ENCODE measurements at places on chromosomes 2 and 18.

DNA sequence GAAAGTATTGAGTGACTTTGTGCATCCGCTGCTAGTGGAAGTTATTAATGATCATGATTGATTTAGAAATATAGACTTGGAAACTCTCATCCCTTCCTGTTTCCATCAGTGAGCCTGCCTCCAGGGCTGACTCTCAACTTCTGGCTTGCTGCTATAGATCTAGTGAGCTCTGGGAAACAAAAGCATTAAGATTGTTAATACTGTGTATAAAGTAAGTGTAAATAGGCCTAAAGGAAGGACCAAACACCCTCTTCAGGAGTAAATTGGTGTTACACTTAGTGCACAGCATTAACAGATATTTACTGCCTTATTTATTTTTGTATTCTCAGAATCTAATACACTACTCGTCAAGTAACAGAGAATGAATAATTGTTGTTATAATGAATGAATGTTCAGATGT lies 285.6 kb downstream of the THSD7B start:
- no peak for DNase-seq

- no peak for DNase-seq
Measured at GRCh38 chr18:2392446-2392845, 178.9 kb downstream of the METTL4 start.

DNA sequence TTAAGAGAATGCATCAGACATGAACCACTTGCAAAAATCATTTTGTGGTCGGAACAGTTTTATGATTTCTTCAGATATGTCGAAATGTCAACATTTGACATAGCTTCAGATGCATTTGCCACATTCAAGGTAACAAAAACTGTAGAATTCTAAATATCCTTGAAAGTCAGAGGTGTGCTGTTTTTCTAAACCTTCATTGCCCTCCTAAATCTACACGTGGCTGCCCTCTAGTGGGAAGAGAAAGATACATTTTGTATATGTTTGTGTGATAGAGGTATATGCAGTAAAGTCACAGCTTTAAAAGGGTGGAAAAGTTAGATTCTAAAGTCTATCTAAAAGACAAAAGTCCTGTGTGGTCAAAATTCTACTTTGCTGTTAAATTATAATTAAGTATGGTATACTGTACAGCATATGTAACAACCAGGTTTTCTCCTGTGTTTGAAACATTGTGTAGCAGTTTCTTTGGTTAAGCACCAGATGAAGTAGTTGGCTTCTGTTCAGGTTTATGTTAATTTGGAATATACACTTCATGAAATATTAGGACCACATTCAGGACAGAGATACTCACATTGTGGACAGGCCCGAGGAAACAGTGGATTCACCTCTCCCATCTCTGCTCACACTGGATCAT lies 65.9 kb upstream of the ITM2C start:
- DNase-seq: no peak

DNA sequence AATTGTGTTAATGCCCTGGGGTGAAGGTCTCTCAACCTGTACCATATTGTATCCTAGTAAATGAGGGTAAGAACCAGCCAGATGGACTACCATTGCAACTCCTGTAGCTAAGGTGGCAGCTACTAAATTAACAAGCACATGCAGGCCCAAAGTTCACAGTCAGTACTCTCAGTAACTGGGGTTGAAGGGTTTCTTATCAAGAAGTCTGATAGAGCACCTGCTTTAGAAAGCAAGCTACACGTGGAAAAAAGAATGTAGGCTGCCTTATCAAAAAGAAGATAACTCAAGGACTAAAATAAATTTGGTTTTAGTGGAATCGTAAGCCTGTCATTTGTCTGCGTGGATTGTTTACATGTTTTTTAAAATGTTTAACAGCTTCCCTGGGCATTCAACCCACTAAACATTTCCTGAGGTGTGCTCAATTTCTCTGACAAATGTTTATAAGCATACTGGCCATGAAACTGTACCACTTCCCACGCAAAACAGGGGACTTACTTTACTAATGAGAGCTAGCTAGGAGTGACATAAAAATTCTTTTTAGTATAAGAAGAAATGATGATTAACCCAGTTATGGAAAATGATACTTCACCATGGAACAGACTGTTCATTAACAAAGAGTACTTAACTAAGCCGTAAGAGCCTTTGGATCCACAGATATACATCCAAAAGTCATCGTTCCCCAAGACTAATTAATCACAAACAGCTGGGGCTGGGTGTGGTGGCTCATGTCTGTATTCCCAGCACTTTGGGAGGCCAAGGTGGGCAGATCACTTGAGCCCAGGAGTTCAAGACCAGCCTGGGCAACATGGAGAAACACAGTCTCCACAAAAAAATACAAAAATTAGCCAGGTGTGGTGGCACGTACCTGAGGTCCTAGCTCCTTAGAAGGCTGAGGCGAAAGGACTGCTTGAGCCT lies 36.5 kb downstream of the LPIN2 start:
- DNase-seq: no peak

GRCh38 chr2:19823507-19823906 lies 78.3 kb downstream of the TTC32 start:
- no peak for DNase-seq

DNA sequence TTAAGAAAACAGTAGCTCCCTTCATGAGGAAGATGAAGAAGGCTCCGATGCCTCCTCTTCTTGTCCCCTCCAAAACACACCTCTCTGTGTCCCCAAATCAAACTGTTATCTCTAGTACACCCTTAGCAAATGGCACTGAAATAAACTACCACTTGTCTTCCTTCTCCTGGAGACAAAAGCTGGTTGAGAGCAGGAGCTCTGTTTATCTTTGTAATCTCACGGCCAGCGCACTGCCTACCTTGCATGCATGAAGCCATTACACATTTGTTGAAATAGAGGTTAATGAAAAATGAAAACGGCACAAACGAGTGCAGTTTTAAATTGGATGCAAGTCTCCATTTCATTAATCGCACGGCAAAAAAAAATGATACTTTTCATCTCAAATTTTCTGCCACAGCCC lies 113.7 kb downstream of the EPB41L3 start:
- DNase-seq: no peak

DNA sequence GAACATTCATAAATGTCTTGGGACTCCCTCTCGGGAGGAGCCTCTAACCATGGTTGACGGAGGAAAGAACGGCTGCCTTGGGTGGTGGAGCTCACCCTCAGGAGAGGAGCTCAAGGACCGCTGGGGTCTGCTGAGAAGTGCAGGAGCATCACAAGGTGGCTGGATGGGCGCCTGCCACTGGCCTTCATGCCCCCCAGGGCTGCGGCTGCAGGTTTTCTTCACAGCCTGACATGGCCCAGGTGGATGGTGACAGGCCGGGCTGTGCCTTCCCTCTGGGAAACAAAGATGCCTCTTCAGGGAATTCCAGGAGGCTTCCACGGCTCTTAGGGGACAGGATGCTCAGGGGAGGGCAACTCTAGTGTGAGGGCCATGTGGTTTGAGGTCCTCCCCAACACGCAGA lies 119.5 kb upstream of the PXDN start:
- no peak for DNase-seq

GRCh38 chr18:51498085-51498855 lies 300.8 kb upstream of the MEX3C start:
- no peak for DNase-seq

- DNase-seq: no peak
Measured at GRCh38 chr2:60529785-60530627, 23.4 kb downstream of the BCL11A start.

DNA sequence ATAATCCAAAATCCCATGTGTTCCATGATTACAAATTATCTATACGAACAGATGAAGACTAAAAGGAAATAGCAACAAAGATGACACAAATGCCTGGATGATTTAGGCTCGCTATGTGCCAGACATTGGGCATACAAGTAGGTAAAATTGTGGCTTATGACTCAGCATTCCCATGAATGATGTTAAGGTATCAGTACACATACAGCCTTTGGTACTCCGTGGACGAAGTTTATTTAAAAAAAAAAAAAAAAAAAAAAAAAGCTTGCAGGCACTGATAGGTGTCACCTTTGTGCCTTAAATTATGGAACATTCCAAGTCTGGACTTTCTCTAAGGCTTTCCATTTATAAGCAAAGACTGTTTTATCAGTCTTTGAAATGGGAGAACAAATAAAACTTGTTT lies 2.7 kb downstream of the CHAC2 start:
- no peak for DNase-seq

DNA sequence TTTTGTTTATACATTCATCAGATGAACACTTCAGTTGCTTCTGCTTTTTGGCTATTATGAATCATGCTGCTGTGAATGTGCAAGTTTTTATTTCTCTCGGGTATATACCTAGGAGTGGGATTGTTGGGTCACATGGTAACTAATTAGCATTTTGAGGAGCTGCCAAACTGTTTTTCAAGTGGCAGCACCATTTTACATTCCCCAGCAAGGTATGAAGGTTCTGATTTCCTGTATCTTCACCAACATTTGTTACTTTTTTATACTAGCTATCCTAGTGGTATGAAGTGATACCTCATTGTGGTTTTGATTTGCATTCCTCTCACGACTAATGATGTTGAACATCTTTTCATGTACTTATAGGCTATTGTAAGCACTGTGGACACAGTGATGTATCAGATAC lies 53.9 kb downstream of the DYNC1I2 start:
- no peak for DNase-seq

- DNase-seq: no peak
Measured at GRCh38 chr2:181465676-181466375, 8.6 kb downstream of the ITGA4 start.

- DNase-seq: no peak
Measured at GRCh38 chr18:4078246-4078645, 376.9 kb downstream of the DLGAP1 start.

DNA sequence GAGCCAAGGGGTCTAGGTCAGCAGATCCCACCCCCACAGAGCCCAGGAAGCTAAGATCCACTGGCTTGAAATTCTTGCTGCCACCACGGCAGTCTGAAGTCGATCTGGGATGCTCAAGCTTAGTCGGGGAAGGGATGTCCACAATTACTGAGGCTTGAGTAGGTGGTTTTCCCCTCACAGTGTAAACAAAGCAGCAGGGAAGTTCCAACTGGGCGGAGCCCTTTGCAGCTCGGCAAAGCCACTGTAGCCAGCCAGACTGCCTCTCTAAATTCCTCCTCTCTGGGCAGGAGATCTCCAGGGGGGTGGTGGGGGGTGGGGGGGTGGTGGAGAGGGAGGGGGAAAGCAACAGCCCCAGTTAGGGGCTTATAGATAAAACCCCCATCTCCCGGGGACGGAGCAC lies 419.5 kb downstream of the NUP35 start:
- DNase-seq: no peak

DNA sequence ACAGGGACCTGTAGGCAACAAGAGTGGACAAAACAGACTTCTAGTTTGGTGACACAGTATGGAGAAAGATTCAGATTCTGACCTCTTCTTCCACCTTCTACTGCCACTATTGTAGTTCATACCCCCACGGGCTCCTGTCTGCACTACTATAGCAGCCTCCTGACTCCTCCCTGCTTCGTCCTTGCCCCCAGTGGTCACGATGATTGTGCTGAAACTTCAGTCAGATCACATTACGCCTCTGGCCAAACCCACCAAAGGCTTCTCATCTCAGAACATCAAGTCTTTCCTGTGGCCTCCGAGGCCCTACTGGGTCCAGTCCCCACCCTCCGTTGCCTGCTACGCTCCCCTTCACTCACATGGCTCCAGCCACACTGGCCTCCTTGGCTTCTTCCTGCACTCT lies 147.6 kb downstream of the CYP26B1 start:
- no peak for DNase-seq

DNA sequence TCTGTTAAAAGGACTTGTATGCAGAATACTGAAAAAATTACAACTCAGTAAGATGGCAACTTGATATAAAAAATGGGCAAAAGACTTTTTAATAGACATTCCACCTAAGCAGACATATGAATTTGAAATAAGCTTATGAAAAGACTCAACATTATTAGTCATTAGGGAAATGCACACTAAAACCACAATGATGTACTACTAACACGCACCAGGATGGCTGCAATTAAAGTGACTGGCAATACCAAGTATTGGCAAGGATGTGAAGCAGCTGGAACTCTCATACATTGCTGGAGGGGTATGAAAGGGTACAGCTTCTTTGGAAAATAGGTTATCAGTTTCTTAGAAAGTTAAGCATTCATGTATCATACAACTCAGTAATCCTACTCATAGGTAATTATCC lies 3.2 kb upstream of the ENOSF1 start:
- no peak for DNase-seq

All from stimulated activated CD4-positive, alpha-beta T cell treated with anti-CD3 and anti-CD28 coated beads, Interleukin-15, amount 100 ng/mL, for 48 hours (primary cell).